GM12892 (cell line): ENCODE measurements at places on chromosomes 2 and 18.
A peak's percentile ranks its signal among the peaks of the same experiment; 100 is the strongest.

- DNase-seq, result peak; percentile 5
Measured at GRCh38 chr18:54717673-54718407, 110.4 kb upstream of the RAB27B start.

- DNase-seq, result no peak
Measured at GRCh38 chr2:227782804-227783203, 30.8 kb upstream of the CCL20 start.

- no peak for DNase-seq
Measured at GRCh38 chr18:34694591-34695165, 15.4 kb upstream of the DTNA start.

DNA sequence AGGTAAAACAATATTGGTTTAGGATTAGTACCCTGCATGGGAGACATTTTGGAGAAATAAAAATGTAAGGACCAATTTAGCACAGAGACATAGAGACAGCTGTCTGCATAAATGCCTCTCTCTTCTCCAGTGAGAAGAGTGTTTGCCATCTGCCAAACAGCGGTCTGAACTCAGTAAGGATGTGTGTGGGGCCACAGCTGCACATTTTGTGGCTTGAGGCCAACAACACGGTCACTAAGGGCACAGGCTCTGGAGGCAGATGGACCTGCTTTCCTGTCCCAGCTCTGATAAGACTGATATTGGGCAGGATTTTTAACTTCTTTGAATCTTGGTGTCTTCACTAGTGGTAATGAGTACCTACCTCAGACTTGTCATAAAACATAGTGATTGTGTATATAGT is 10.2 kb downstream of the ZBTB14 start:
- DNase-seq, result no peak

DNA sequence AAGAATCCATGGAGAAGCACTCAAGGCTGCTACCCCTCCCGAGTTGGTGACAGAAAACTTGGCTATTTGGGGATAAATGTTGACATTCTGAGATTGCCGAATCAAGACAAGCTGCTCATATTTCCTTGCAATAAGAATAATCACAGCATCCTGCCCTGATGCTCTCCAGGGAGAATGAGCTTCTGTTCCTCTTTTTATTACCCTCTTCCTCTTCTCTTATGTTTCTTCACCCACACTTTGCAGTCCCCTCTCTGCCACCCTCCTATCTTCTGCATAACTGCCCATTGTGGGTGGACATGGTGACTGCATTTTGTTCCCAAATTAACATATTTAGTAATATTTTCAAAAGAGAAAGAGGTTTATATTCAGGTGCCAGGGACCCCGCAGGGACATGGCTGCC is 11.9 kb upstream of the MSGN1 start:
- DNase-seq, result no peak

DNA sequence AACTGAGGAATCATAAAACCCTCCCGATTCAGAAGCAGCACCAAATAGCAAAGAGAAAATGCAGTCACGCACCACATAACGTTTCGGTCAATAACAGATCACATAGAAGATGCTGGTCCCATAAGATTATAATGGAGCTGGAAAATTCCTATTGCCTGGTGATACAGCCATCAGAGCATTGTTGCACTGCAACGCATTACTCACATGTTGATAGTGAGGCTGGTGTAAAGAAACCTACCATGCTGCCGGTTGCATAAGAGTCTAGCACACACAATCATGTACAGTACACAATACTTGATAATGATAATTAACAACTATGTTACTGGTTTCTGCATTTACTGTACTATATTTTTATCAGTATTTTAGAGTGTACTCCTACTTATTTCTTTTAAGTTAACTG is 32.5 kb downstream of the RNF152 start:
- DNase-seq, result no peak

GRCh38 chr18:75088622-75089211 is 120.2 kb downstream of the PTGR3 start:
- DNase-seq, result no peak
